ENCODE measurements at places on chromosomes 1 and 21.

- DNase-seq: no peak
Observed at GRCh38 chr1:92186081-92186480, 31.6 kb upstream of the C1orf146 start.

DNA sequence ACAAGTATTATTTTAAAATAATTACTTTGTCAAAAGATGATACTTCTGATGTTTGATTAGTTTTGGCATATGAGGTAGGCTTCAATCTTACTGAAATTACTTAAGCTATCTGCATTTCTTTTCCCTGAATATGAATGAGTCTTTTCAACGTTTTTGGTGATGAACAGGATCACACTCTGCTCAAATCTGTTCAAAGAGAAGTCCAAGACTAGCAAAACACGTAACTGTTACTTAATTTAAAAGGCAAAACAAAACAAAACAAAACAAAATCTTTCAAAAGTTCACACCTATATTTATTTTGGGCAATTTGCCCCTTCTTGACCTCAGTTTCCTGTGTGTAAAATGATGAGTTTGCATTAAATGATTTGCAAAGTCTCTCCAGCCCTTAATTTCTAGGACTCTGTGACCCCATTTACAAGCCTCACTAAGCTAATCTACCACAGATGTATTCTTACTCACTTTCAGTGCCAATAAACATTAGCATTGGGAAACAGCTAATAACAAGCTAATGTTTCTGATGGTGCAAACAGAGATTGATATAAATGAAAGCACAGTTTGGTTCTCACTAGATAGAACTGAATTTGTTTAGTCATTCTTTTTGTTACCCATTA is 865.4 kb downstream of the LTN1 start:
- no peak for DNase-seq

GRCh38 chr1:22388671-22389450 is 62.8 kb upstream of the ZBTB40 start:
- DNase-seq: no peak

DNA sequence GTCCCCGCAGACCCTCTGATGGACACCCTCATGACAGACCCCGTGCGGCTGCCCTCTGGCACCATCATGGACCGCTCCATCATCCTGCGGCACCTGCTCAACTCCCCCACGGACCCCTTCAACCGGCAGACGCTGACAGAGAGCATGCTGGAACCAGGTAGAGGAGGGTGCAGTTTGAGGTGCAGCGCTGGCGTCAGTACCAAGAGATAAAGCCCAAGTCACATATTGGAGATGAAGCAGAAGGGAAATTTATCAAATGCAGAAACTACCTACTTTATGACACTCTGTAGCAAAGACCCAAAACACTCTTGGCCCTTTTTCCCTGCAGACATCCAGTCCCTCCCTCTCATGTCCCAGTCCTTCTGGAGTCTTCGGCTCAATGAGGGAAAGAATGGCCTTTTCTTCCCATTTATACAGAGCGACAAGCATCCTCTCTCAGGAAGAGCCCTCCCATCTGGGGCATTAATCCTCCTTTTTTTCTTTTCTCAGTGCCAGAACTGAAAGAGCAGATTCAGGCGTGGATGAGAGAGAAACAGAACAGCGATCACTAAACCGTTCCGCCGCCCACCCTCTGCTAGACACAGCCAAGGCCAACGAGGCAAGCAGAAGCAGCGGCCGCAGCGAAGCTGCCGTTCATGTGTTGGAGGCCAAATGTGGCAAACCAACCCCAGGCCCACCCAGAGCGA is 30.8 kb upstream of the KIF1B start:
- no peak for DNase-seq

DNA sequence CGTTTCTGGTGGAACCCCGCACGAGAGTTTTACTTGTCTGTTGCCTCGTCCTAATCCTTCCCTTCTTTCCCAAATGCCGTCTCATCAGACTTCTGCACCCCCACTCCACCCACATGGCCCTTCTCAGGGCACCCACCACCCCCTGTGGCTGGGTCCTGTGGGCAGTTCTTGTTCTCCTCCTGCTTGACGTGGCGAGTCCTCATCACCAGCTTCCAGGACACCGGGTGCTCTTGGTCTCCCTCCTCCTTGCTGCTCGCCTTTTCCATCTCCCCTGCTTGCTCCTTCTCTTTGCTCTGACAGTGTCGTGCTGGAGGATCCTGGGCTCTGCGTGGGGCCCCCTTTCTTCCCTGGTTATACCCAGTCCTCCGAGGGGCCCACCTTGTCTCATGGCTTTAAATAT is 51.8 kb downstream of the B3GALT5 start:
- DNase-seq: no peak

DNA sequence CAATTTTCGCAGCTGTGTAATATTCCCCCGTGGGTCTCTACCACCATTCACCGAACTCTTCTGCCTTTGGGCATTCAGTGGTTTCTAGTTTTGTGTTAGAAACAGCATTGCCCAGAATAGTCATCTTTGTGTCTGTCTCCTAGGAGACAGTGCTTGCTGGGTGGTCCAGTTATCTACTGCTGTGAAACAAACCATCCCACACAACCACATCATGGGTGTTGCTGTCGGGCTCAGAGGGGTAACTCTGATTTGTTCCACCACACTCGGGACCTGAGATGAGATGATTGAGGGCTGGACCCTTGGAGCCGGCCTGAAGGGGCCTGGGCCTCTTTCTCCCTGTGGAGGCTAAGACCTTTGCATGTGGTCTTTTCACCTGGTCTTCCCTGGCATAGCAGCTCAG is 427.2 kb upstream of the VAMP3 start:
- DNase-seq: no peak

DNA sequence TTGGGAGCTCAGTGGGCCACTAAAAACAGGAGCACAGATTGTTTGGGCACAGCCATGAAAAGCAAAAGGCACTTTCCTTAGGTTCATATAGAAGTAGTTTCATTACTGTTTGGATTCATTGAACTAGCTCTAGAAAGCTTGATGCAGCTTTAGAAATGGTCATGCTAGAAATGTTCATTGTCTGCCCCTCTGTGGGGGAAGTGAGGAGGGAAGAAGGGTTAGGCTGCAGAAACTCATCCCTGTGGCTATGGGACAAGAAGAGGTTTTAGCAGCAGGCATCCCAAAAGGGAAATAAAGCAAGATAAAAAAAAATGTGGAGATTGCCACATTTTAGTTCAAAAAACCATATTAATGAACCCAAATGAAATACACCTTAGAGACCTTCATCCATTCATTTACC is 359.6 kb upstream of the PTBP2 start:
- no peak for DNase-seq

Data from activated gamma-delta T cell (primary cell).